Thoracic aorta (tissue), 2 donors: ENCODE measurements at places on chromosomes 7 and 10. TPM values are rescaled to one million over a fixed set of nuclear protein-coding genes. Genes with fewer than 3 reads are reported as not detected.

GRCh38 chr7:17991866-17992648 lies 35.6 kb downstream of the PRPS1L1 start:
- DNase-seq, result no peak

- DNase-seq, result no peak
Measured at GRCh38 chr7:21099955-21100354, 313.3 kb upstream of the SP8 start.

DNA sequence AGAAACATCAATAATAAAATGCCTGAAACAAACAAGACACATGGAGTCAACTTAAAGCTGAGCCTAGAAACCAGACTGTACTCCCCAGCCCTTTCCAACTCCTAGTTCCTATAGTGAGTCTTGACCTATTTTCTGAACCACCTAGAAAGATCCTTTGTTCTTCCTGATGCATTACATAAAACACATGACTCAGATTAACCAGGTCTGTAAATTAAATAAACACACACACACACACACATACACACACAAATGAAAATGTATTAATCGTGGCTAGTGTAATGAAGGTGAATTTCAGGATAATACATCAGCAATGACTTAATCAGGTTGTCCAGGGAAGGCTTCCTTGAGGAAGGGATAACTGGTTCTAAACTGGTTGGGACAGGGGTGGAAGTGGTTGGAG lies 104.7 kb downstream of the ST8SIA6 start:
- no peak for DNase-seq

- DNase-seq, result no peak
Measured at GRCh38 chr10:109403551-109403950, 519.8 kb downstream of the XPNPEP1 start.

- no peak for DNase-seq
Measured at GRCh38 chr10:129259128-129259815, 207.8 kb upstream of the MGMT start.

DNA sequence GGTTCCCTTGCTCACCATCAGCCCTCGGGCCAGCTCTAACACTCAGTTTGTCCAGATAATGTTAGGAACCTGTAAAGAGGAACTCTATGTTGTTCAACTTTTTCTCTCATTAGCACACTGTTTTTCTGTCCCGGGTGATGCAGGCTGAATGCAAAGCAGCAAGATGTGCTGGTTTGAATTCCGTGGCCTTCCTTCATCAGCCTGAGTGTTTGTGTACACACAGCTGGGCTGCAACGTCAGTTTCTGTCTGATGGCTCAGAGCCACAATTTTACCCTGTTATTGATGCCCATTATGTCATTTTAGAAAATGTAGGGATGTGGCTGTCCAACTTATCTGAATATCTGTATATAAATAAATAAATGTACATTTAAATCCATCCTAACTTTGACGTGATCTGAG lies 152.0 kb downstream of the PLPP4 start:
- no peak for DNase-seq

DNA sequence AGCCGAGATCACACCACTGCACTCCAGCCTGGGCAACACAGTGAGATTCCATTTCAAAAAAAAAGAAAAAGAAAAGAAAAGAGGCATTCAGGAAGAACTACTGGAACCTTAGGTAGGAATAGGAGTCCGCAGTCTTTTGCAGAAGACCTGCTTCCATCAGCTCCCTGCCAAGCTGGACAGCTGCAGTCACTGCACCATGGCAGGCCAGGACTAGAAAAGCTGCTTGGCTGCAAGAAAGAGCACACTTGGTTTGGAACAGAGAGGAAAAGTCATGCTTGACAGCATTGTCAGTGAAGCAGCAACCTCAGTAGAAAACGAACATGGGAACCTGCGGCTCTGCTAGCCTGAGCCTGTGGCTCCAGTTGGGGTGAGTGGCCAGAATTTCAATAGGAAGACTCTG lies 104.3 kb downstream of the MARCHF5 start:
- no peak for DNase-seq

The OR2A42 gene
- not detected for total RNA-seq

The WASHC2C gene
- 40.6 TPM for total RNA-seq

The ATRNL1 gene
- total RNA-seq, result 24.6 TPM

The SPDYE6 gene
- not detected for total RNA-seq

DNA sequence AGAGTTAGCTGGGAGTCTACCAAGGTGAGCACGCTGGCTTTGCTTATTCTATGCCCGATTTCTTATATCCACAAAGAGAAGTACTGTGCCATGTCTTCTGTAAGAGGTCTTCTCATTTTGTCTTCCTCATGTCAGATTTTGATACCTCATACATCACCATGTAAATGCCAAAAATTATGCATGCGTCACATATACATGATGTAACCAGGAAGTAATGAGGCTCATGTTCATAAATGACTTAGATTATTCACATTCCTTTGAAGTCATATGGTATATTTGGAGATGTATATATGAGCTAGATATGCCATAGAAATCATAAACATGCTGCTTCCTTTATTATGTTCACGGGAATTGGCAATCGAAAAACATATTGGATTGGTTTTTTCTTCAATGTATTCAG lies 97.7 kb upstream of the CELF2 start:
- DNase-seq, result no peak

GRCh38 chr10:110483633-110484032 lies 14.1 kb upstream of the DUSP5 start:
- no peak for DNase-seq

- DNase-seq, result no peak
Measured at GRCh38 chr10:70292004-70292403, 8.2 kb upstream of the NPFFR1 start.

GRCh38 chr7:128455543-128456254 lies at the start of gene HILPDA:
HILPDA (plus strand) TSS chr7:128455878; CDS start chr7:128457269, 1,391 bp downstream.
- DNase-seq, result peak; percentile 85

- no peak for DNase-seq
Measured at GRCh38 chr10:129364949-129365348, 102.1 kb upstream of the MGMT start.

DNA sequence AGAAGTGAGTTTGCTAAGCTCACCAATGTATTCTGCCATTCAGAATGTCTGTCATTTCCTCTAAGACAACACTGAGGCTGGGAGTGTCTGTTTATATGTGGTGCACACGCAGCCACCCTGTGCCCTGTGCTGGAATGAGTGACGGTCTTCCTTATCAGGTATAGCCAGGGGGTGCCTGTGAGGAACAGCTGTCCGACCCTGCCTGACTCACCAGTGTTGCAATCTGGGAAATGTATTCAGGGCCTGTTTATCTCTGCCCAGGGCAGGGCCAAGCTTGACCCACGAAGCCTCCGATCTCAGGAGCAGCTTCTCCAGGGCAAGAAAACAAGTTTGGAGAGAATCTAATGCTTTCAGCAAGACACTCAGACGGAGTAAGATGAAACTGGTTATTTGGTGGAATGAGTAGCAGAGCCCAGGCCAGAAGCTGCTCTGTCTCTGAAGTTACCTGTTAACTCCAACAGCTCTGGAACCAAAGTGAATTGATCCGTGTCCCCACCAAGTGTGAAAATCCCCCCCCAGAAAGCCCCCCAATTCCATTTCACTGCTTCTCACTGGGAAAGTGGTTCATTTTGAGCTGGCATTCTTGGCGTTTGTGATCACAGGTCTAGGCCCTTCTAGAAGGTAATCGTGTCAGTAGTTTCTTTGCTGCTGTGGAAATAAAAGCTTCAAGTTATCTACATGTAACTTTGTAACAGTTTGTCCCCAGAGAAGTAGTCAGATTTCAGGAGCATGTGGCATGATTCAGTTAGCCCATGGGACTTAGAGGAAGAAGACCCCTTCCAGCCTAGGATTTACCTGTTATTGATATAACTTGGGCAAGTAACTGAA lies 6.1 kb upstream of the UBE2H start:
- DNase-seq, result no peak

DNA sequence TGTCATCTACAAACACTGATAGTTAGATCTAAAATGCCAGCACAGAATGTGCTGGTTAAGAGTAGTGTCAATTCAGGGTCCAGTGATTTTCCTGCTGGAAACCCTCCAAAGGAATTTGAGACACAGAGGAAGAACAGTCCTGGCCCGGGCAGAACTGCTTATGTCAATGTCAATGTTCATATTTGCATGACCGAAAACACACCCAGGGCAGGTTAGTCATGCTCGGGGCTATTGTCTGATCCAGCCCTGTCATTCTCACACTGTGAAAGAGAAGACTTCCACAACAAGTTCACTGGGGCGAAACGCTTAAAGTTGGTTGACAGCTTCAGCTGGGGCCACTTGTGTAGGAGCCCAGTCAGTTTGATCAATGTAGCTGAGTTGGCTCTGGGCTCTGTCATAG lies 139.3 kb downstream of the C1GALT1 start:
- DNase-seq, result no peak

The MRLN gene
- not detected for total RNA-seq

- no peak for DNase-seq
Measured at GRCh38 chr10:100693821-100694220, 51.6 kb upstream of the PAX2 start.

The MUC3A gene
- total RNA-seq, result 0.49 TPM

DNA sequence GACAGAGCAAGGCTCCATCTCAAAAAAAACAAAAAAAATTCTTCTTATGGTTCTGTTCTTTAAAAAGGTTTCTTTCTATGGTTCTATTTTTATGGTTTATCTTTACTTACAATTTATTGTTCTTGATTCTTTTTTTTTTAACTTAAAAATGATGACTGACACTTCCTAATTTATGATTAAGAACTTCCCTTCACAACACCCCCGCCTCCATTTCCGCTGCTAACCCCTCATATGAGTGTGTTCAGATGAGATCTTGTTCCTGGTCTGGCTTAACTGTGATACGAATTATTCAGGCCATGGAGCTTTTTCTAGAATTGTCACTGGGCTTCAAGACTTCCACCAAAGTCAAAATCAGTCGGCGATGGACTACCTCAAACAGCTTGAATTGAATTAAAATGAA lies 33.9 kb downstream of the PTER start:
- no peak for DNase-seq

GRCh38 chr7:43385309-43385680 lies 197.6 kb upstream of the STK17A start:
- DNase-seq, result no peak

The NUTM2E gene
- total RNA-seq, result not detected

- no peak for DNase-seq
Measured at GRCh38 chr10:393787-394438, 258.7 kb downstream of the ZMYND11 start.

DNA sequence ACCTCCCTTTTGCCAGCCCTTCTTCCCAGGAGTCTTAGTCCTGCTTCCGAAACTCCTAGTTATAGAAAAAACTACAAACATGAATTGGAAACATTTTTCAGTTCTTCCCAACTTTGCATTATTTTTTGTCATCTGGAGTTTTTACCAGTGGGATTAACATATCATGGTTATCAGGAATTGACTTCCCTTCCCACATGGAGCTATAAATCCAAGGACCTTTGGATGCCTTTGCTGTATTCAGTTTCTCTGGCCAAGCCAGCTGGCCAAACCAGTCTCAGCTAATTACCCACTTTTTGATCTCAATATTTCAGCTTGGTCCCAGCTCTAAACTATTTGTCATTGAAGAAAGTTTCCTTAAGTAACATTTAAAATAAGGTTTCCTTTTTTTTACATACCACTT lies 570.6 kb downstream of the SORCS1 start:
- DNase-seq, result no peak

- DNase-seq, result no peak
Measured at GRCh38 chr7:43302211-43302711, 189.8 kb downstream of the HECW1 start.

DNA sequence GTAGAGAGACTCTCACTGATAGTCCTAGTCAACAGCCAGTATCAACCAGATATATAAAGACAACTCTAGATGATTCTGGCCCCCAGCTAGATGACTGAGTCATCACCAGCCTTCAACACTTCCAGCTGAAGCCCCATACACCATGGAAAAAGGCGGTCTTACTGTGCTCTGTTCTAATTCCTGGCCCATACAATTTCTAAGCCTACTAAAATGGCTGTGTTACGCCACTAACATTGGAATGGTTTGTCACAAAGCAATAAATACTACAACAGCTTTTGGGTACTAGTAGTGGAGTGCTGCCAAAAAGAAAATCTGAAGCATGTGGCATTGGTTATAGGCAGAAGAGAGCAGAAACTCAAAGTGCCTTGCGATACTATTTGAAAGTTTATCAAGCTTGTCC lies 13.0 kb upstream of the TES start:
- DNase-seq, result no peak

DNA sequence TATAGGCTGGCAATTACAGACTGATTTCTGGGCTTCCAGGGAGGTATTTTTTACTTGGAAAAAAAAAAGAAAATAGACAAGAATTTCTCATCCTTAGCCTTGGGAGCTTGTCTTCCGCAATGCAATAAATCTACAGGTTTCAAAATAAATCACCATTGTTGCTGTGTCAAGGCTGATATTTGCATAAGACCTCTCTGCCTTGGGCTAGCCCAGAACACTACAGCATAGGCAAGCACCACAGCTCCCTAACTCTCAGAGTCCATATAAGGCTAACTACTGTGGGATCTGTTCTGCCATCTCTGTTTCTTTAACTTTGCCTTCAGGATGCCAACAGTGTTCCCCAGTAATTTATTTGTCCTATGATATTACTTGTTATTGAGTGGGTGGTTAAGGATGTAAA lies 64.4 kb downstream of the ZWINT start:
- no peak for DNase-seq

The CHST3 gene
- 80.6 TPM for total RNA-seq
